NCI-H1930 (cell line): ENCODE measurements at places on chromosomes 12 and 14.
A peak's percentile ranks its signal among the peaks of the same experiment; 100 is the strongest.

GRCh38 chr12:117318591-117318990 lies 42.8 kb downstream of the NOS1 start:
- no peak for DNase-seq

- DNase-seq, result no peak
These were observed 12.1 kb downstream of the SLC7A8 start for GRCh38 chr14:23171222-23171975.

DNA sequence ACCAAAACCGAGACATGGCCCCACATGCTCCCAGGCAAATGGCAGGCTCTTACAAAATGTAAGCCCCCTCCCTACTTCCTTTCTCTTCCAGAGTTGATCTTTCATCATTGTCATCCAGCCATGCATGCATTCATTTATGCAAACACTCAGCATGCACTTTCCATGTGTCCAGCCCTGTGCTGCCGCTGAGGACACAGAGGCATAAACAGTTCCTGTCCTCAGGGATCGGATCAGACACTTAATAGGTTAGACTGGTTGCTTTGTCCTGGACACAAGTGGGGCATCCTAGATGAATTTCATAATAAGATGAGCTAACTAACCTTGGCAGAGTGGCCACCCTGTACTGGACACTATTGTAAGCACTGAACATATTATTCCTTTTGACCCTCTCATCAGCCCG lies 23.1 kb downstream of the PRIMA1 start:
- DNase-seq, result no peak

- DNase-seq, result no peak
These were observed 2.2 kb upstream of the DLK1 start for GRCh38 chr14:100724536-100724935.

GRCh38 chr12:41932470-41932991 lies 212.1 kb downstream of the GXYLT1 start:
- DNase-seq, result no peak

DNA sequence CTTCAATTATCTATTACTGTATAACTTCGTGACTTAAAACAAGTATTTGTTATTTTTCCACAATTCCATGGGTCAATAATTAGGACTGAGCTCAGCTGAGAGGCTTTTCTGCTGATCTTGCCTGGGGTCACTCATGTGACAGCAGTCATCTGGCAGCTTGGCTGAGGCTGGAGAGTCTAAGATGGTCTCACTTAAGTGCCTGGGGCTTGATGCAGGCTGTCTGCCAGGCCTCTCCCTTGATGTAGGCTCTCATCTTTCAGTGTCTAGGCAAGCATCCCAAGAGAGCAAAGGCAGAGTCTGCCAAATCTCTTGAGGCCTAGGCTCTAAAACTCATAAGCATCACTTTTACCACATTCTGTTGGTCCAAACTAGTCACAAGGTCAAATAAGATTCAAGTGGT lies 93.2 kb downstream of the NKX2-1 start:
- DNase-seq, result no peak

GRCh38 chr12:97184127-97184773 lies 277.2 kb downstream of the NEDD1 start:
- no peak for DNase-seq

- DNase-seq, result no peak
These were observed 407.1 kb downstream of the TRHDE start for GRCh38 chr12:72679147-72679757.

DNA sequence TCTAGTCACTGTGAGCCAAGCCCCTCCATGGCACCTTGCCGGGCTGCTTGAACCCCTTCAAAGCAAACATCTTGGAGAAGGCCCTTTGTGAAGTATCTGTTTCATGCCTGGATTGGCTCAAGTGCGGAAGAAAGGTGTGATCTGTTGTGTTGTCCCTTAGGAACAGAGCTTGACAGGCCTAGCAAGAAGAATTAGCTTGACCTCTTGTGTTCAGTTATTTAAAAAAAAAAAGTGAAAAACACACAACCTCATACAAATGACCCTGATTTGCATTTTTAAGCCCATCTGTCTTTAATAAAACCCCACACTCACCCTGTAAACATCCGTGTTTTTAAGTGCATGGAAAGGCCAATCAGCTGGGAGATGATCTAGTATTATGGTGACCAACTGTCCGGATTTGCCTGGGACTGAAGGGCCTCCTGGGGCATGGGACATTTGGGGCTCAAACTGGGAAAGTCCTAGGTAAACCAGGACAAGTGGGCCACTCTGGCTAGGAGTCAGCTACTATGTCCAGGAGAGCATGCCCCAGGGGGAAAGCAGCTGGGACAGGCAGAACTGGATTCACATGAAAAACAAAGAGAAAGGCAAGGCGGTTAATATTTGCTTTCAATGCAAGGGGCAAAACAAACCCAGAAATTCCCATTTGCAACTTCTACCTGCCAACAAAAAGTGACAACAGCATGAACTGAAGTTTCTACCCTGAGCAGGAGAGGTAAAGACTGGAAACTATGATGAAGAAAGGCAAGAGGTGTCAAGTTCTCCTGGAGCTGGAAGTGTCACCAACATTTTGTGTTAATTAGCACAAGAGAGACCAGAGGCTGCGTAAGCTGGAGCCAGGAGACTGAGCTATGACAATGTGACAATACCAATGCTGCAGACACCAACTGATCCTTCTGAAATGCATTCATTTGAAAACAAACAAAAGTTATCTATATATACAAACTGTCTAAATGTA lies 78.6 kb downstream of the CLMN start:
- no peak for DNase-seq

GRCh38 chr14:65195042-65195719 lies 92.9 kb upstream of the MAX start:
- no peak for DNase-seq

- DNase-seq, result no peak
These were observed 292.1 kb downstream of the GLT1D1 start for GRCh38 chr12:129145381-129145780.

DNA sequence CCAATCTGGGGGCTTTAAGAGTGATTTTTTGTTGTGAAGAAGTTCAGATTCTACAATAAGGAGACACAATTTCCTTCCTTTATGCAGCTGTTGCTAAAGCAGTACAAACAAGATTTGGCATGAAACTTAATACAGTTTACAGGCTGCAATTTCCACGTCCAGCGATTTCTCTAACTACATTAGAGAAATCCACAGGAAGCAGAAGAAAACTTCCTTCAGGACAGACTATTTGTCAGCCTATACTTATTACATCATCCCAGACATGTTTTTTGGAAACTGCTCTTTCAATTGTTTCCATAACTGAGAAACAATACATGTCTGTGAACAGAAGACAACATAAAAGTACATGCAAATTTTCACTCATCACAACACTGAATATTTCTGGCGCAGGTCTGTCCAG lies 204.3 kb downstream of the TTC7B start:
- DNase-seq, result no peak

GRCh38 chr12:93025145-93026103 lies 96.3 kb upstream of the EEA1 start:
- no peak for DNase-seq

- no peak for DNase-seq
These were observed 164.7 kb upstream of the TBX3 start for GRCh38 chr12:114848666-114849065.

DNA sequence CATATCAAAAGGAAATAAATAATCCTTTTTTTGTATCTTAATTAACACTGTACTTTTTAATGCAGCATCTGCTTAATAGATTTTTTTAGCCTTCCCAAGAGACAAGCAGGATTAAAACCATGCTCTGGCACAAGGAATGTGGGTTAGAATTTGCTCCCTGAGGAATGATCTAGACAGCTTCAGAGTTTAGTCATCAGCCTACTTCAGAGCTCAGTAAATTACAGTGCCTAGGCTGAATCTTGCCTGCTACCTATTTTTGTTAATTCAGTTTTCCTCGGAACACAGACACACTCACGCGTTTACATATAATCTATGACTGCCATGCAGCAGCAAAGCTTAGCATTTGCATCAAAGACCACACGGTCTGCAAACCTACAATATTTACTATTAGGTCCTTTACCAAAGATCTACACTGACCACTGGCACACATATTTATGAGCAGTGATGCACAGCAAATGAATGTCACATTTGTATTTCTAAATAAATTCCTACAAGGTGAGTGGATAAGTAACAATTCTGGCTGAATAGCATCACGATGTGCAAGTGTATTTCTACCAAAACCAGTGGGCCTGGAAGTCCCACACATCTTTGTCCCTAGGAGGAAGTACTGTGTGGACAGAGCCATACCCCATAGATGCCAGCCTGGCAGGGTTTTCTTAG lies 309.8 kb upstream of the TMEM132C start:
- no peak for DNase-seq

DNA sequence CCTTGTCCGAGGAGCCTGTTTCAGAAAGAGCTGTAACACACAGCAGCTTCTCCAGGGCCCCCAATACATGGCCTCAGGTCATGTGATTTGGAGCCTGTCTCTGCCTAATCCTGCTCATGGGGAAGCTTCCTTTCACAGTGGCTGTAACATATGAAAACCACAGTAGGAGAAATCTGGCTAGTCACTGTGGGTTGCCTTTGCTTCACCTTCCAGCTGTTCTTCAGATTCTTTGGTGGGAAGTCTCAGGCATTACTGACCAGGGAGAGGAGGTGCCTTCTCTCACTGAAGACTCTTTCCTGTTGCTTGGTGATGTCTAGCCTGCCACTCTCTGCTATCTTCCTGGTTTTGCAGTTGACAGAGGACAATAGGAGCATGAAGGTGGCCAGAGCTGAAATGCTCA lies 350.6 kb downstream of the DPF3 start:
- DNase-seq, result no peak

DNA sequence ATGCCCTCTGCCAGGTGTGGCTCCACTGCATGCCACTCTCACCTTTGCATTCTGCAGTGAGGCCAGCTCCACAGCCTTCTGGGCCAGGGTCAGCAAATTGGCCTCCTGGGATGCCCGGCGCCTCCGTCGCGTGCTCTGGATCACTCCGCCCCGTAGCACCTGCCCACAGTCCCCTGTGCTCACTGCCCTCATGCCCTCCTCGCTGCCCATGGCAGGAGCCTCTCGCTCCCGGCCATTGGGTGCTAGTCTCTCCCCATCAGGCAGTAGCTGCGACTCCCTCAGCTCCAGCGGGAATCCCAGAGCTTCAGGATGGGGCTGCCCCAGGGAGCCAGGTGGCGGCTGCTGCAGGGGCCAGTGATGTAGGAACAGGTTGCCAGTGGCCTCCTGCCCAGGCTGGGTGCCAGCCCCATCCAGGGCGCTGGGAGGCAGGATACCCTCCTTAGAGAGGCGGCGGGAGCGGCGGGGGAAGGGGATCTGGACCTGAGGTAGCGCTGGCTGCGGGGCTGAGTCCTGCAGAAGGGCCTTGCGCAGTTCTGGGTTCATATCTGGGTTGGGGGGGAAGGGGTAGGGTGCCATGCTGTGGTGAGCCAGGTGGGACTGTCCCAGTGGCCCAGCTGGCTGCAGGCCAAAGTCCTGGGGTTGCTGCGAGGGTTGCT lies 24.5 kb upstream of the PNMA1 start:
- DNase-seq, result no peak

DNA sequence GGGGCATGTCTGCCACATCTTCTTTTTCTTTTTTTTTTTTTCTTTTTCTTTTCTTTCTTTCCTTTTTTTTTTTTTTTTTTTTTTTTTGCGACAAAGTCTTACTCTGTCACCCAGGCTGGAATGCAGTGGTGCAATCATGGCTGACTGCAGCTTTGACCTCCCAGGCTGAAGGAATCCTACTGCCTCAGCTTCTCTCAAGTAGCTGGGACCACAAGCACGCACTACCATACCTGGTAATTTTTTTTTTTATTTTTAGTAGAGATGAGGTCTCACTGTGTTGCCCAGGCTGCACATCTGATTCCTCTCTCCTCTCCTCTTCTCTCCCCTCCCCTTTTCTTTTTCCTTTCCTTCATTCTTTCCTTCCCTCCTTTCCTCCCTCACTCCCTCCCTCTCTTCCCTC lies 18.5 kb downstream of the SLC15A5 start:
- DNase-seq, result no peak

- no peak for DNase-seq
These were observed 21.4 kb upstream of the C12orf42 start for GRCh38 chr12:103517161-103517560.

GRCh38 chr12:87378526-87378925 lies 650.7 kb downstream of the C12orf50 start:
- DNase-seq, result no peak

GRCh38 chr14:71322655-71323250 lies 415.5 kb downstream of the PCNX1 start:
- DNase-seq, result no peak

DNA sequence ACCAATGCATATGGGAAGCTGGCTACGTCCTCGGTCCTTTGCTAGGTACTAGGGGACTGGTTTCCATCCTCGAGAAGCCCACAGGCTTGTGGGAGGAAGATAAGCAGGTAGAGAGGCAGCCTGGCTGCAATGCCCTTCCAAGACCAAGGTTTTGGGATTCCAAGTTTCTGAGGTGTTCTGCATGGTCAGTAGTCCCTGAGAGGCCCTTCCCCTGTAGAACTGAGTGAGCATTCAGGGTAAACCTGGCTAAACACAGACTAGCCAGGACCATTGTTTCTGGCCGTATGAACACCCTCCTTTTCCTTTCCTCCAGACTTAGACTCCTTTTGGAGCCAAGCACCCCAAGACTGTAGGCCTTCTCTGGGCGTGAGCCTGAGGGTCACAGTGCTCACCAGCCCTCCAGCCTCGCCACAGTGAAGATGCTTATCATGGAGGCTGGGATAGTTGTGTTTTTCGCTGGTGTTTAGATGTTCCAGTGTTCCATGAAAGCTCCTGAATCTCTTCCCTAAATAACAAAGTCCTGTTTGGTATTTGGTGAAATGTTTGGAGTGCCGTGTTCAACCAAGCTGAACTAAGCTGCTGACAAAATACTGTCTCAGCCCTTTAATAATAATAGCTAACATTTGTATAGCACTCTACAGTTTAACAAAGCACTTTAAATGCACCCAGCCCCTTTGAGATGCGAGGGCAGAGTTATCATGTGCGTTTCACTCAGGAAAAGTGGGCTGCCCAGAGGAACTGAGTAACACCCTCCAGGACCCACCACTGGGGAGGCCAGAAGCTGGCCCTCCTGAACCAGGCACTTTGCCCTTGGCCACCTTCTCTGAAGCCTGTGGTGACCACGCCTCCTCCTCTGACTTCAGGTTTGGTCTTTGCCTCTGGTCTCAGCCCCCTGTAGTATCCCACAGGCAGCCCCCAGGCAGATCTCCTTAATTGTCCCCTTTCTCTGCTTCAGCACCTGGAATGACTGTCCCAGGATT lies 284.5 kb downstream of the CACNA1C start:
- DNase-seq, result no peak

DNA sequence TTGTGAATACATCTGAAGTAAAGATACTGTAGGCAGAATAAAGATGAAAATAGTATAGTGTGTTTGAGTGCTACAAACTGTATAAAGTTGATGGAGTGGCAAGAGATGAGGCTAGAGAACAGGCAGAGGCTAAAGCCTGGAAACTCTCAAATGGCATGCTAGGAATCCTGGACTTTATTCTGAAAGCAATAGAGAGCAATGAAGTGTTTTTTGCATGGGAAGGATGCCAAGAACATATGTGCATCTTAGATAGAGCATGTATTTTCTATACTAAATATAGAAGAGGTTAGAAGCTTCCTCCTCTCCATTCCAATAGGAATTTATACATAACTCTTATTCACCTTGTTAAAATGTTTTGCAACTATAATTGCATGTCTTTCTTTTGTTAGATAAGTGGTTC lies 86.3 kb upstream of the TMTC2 start:
- DNase-seq, result no peak

- DNase-seq, result no peak
These were observed 936 bp downstream of the AKT1 start for GRCh38 chr14:104794631-104794992.

- no peak for DNase-seq
These were observed 7.7 kb upstream of the RACGAP1 start for GRCh38 chr12:50032854-50033581.

GRCh38 chr14:76917158-76917596 lies 91.0 kb downstream of the LRRC74A start:
- peak; percentile 33 for DNase-seq

GRCh38 chr12:112710414-112710813 lies 81.1 kb upstream of the RPH3A start:
- DNase-seq, result no peak
